Hippocampal formation (tissue), 2 donors: ENCODE measurements at places on chromosomes 5 and 9.

- DNase-seq = no peak
These were observed 161.9 kb upstream of the GAS1 start for GRCh38 chr9:87109231-87109631.

DNA sequence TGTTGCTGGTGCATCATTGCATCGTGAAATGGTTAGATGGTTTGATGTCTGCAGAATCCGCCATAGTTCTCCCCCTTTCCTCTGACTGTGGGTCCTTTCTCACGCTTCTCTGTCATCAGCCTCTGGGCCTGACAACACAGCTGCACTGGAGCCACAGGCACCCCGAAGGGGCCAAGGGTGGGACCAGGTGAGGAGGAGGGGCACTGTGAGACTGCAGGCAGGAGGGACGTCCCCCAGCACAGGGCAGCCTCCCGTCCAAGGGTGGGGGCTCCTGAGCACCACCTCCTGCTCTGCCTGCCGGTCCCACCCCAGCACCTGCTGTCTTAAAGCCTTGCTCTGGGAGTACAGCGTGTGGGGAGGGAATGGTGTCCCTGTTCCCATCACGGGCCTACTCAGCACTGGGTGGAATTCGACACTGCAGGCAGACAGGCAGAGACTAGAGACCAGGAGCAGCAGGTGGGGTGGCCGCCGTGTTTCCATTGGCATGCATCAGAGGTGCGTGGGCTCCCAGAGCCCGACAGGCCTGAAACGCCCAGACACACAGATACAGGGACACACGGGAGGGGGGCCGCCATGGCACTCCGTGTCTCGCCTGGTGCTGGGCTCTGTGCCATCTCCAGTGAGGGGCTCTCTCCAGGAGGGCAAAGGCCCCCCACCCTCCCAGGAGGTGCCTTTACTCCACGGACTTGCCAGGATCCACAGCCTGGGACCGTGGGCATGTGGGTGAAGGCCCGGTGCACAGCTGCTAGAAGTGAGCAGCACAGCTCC lies 15.0 kb downstream of the CACNA1B start:
- no peak for DNase-seq

DNA sequence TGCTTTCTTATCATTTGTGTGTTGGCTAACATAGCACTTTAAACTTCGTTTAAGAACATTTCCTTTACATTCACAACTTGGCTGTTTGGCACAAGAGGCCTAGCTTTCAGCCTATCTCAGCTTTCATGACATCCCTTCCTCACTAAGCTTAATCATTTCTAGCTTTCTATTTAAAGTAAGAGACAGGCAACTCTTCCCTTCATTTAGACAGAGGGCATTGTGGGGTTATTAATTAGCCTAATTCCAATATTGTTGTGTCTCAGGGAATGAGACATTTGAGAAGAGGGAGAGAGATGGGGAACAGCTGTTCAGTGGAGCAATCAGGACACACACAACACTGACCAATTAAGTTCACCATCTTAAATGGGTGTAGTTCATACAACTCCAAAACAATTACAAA lies 51.0 kb upstream of the OR2K2 start:
- DNase-seq = no peak

DNA sequence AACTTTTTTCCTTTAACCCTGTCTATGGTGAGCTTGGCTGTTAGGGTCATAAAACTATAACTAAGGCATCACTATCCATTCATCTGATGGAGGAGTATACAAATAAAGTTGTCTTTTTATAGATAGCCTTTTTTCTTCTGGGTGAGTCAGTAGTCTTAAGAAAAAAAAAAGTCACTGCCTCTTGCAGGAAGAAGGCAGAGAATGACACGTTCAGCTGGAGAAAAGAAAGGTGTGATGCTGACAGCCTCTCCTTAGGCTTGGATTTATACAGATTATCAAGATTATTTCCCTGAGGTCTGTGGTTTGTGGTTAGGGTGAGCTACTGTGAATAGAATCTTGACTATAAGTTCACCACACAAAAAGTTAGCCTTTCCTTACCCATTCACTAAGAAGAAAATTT lies 23.0 kb downstream of the EPB41L4B start:
- DNase-seq = no peak

DNA sequence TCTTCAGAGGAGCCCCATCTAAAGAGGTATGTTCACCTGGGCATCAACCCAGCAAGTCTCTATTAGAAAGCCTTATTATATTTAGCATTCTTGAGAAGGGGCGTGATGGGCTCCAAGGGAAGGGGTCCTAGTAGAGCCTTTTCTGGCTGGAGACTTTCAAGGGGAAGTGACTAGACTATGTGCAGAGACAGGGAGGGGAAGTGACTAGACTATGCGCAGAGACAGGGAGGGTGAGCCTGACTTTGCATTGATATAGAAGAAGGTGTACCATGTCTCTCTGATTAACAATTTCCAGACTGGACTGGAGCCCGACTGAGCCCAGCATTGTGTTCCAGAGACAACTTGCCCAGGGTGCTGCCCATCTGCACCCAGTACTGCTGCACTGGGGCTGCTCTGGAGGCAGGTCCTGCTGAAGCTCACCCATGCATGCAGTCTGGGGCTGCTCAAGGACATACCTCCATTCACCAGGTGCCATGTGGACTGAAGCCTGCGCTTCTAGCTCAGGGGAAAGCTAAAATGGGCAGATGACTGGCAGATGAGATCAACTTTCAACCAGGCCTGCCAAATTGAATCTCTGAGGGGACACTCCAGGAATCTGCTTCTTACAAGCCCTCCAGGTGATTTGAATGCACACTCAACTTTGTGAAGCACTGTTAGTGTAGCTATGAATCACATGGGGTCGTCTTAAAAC lies 83.0 kb upstream of the GNA14 start:
- no peak for DNase-seq

DNA sequence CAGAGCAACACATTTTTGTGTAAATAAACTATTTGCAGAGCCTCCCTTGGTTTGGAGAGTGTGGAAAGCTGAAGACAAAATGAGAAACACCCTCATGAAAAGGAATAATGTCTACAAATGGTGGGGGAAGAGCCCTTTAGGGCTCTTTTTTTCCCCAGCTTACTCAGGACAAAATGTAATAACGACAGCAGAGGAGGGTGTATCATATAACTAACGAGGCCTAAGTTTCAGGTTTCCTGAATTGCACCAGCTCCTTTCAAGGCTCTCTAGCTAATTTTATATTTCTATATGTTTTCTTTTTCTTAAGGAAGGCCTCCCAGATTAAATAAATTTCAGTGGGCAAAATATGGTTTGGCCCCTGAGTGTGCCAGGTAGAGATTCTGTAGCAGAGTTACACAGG lies 116.3 kb downstream of the FEM1C start:
- no peak for DNase-seq

- DNase-seq = no peak
These were observed 2.8 kb upstream of the TEX10 start for GRCh38 chr9:100355561-100355960.

- DNase-seq = no peak
These were observed 27.9 kb upstream of the LPCAT1 start for GRCh38 chr5:1551426-1552301.

- no peak for DNase-seq
These were observed 113.3 kb downstream of the ADRB2 start for GRCh38 chr5:148939676-148940075.

DNA sequence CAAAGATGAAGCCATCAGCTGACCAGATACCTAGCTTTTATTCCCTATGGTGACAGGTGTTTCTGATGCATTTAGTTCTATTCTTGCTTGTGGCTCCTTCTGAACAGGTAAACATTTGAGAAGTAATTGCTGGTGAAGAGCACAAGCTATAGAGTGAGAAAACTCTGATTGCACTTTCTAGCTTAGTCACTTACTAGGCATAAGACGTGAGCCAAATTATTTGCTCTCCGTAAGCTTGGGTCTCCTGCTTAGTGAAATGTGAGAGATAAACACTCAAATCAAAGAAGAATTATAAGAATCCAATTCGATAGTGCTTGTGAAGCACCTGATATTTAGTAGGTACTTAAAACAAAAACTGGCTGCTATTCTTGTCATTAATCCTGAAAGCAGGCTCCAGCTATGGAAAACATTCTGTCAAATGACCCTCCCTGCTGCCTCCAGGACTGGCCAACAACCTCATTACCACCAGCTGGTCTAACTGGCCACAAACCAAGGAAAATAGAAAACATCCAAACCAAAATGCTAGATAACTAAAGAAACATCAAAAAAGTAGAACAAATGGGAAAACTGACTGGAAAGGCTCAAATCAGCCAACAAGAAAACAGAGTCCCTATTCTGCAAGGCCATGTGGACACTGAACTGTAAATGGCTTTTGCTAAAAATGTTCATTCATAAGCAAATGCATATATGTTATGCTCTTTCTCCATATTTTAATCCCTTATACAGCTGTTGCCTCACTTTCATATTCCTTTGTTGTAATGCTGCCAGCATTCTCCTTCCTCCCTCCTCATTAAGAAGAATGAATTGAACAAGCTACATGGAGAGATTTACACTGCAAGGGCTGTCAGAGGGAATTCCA lies 616.1 kb downstream of the DTWD2 start:
- no peak for DNase-seq

DNA sequence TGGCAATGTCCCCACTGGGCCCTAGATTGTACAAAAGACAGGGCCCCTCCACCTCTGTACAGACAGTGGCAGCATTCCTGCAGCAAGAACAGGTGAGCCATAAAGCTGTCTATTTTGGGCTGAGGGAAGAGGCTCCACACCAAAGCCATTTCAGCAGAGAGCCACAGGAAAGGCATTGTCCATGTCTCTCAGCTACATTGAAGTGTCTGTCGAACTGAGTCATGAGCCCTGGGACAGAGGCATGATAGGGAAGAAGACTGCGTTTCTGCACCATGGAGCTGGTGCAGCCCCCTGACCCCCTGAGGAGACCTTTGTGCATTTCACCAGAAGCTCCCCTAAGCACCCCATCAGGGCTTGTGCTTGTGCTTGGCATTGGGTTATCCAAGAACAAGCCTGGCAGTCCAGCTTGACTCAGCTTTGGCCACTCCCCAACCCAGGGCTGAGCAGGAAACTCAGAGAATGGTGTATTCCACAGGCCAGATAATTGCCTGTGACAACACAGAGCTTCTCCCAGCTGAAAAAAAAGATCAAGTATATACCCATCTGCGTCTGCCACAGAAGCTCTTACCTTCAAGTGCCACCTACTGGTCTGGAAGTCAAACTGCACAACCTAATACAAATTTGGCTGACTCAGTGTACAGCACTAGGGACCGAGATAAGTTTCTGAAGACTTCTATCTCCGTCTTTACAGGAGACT lies 5.9 kb upstream of the FRMD3 start:
- DNase-seq = no peak

GRCh38 chr9:14433351-14434157 lies 119.6 kb upstream of the NFIB start:
- peak; percentile 39 for DNase-seq
